Activated T-cell treated with anti-CD3 and anti-CD28 coated beads, Interleukin-2, amount 50 U/mL, for 4 hours (primary cell): ENCODE measurements at places on chromosomes 1 and 21. TPM values are rescaled to one million over a fixed set of nuclear protein-coding genes. Genes with fewer than 3 reads are reported as not detected.

The TINAGL1 gene
- total RNA-seq = 0.38 TPM

The IRF6 gene
- 0.13 TPM for total RNA-seq

The IGSF8 gene
- total RNA-seq = 30.5 TPM

The ADAM30 gene
- total RNA-seq = not detected

The TNFRSF18 gene
- total RNA-seq = 212 TPM

The SFN gene
- total RNA-seq = 0.24 TPM

The C1orf87 gene
- not detected for total RNA-seq

The PM20D1 gene
- 0.24 TPM for total RNA-seq

The ERRFI1 gene
- 4.6 TPM for total RNA-seq

The MIXL1 gene
- not detected for total RNA-seq

The NUP210L gene
- total RNA-seq = 0.08 TPM

DNA sequence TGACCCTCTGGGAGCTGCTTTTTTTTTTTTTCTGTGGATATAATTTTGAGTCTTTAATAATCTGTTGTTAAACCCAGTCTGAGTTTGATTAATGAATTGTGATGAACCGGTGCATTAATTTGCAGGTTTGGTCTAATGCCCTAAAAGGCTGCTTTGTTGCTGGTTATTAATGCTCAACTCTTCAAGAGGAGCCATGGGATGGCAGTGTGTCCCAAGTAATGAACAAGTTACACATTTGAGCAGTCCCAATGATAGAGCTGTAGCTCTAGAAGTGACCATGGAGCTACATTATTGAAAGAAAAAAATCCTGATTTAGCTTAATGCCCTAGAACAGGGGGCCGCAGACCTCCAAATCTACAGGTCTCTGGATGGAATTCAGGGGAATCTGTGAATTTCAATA is 53.1 kb downstream of the RWDD3 start:
- DNase-seq = no peak

- DNase-seq = no peak
Measured at GRCh38 chr1:232786845-232787455, 18.3 kb upstream of the MAP10 start.

DNA sequence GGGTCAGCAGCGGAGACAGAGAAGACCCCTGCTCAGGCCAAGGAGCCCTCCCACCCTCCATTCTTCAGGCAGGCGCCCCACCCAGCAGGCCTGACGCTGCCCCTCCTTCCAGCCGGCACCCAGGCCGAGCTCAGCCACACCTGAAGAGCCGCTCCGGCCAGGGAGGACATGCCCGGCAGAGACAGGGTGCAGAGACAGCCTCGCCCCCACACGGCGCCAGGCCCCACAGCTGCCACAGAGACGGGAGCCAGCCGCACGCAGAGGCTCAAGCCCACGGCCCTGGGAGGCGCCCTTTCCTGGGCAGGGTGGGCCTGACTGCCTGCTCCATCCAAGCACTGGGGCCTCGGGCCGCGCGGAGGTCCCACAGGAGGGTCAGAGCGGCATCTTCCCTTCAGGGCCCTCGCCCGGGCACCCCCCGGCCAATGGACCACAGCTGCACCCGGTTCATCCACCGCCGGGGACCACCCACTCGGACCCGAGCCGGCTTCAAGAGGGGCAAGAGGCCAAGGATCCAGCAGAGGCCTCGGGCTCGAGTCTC is 5.2 kb downstream of the TTLL10 start:
- DNase-seq = no peak

- DNase-seq = no peak
Measured at GRCh38 chr1:236773919-236774318, 21.2 kb upstream of the MTR start.

- DNase-seq = no peak
Measured at GRCh38 chr1:229344937-229345684, 2.3 kb upstream of the CCSAP start.

DNA sequence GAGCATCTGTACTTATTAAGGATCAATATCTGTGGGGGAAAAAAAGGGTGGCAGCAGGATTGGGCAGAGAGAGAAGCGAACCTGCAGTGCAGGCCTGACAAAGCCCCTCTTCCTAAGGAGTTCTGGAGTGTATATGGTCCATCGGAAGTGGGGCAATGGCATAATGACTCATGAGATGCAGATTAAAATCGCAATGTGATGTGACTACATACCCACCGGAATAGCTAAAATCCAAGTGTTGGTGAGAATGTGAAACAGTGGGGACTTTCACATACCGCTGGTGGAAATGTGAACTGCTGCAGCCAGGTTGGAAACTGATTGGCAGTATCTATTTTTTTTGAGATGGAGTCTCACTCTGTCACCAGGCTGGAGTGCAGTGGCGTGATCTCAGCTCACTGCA is 8.2 kb upstream of the CREG1 start:
- DNase-seq = no peak

- no peak for DNase-seq
Measured at GRCh38 chr1:11831945-11832725, 15.4 kb downstream of the NPPA start.

GRCh38 chr21:44903050-44903685 is 17.5 kb downstream of the ITGB2 start:
- DNase-seq = no peak

- no peak for DNase-seq
Measured at GRCh38 chr21:41665766-41666595, 100.9 kb downstream of the RIPK4 start.

DNA sequence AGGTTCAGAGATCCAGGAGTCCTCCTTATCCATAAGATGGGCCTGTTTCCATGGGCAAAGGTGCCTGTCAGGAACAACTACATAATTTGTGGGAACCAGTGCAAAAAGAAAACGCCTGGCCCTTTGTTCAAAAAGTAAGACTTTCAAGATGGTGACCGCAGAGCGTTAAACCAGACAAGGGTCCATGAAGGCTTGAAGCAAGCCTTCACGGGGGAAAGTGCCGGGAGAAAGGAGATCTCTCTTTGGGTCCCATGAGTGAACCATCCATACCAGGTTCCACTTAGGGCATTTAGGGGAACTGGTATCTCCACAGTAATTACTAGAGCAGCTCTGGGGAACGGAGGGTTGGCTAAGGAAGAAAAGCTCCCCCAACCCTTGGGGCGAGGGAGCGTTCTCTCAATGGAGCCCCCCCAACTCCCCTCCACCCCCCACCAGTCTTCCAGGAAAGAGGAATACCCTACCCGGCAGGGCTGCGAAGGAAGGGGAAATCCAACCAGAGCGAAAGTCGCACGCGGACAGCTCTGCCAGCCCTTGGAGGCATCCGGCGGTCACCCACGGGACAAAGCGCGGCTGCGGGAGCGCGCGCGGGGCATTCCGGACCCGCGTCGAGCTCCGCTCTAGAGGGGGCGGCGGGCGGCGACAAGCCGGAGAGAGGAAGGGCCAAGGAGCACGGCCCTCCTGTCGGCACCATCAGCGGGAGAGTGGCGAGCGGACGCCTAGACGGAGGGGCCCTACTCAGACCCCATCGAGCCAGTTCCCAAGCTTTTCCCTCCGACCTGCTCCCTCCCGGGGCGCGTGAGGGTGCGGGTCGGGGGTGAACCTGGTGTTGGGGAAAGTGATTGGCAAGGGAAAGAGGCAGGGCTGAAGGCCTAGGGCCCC is 687 bp upstream of the RASSF5 start:
- no peak for DNase-seq

GRCh38 chr1:210340311-210340710 is 11.6 kb downstream of the HHAT start:
- DNase-seq = no peak

GRCh38 chr1:17021896-17022295 is 10.2 kb upstream of the ATP13A2 start:
- no peak for DNase-seq

DNA sequence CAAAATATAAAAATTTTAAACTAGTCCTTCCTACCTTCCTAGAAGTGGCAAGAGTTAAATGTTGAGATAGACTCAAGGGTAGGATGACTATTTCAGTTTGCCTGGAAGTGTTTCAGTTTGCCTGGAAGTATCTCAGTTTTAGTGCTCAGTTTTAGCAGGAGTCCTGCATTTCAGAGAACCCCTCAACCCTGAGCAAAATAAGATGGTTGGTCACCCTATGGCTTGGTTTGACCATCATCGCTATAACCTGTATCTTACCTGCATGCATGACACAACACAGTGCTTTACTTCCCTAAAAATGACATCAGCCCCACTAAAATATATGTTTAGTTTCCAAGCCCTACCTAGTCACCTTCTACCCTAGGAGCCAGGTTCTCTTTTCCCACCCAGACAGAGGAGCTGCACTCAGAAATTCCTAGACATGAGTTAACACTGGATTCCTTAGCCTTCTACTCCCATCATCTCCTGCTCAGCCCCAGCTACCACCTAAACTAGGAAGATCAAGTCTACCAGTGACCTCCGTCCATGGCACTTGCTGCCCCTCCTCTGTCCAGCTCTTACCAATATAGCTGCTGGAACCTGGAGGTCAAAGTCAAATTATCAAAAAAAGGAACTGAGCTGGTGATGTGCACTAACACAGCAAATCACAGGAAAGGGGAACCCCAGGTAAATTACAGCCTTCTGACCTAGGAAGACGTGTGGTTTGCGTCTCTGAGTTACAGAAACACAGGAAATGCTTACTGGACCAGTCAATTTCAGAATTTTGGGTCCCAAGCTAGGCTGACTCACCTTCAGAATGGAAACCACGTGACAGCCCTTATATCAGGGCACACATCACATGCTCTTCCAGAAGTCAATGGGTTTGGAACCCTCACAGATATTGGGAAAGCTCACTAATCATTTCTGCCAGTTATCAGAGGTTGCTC is 2.2 kb upstream of the G0S2 start:
- no peak for DNase-seq

- DNase-seq = peak; percentile 85
Measured at GRCh38 chr1:966704-967300, 520 bp downstream of the PLEKHN1 start.

DNA sequence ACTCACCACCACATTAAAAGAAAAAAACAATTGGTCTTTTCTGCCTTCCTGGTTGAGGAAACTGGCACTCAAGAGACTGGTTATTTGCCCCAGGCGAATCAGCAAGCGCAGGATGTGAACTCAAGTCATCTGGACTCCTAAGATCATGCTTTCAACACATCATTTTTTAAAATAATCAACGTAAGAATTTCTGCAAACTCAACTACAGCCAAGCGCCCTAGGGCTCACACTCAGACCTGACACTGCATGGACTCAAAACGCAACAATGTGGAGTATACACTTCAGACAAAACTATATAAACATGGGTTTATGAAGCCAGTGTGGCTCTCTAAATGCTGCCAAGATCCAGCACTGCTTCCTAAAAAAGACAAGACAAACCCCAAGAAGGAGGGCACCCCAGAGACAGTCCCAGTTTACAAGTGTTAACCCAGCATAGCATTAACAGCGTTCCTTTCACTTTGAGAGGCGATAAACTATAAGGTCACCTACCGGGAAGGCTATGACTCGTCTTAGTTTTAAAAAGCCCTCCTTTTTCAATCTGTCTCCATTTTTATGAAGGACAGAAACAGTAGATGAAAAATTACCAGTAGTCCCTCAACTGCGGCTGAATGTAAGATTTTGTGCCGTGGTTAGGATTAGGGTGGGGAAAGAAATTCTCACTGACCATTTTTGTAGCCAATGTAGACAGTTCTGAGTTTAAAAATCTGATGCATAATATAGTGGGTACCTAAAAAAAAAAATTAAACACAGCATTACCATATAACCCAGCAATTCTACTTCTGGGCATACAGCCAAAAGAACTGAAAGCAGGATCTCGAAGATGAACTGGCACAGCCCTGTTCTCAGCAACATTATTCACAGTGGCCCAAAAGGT is 54.8 kb downstream of the SIPA1L2 start:
- no peak for DNase-seq

- DNase-seq = no peak
Measured at GRCh38 chr1:99170516-99170915, 93.8 kb upstream of the PLPPR4 start.

DNA sequence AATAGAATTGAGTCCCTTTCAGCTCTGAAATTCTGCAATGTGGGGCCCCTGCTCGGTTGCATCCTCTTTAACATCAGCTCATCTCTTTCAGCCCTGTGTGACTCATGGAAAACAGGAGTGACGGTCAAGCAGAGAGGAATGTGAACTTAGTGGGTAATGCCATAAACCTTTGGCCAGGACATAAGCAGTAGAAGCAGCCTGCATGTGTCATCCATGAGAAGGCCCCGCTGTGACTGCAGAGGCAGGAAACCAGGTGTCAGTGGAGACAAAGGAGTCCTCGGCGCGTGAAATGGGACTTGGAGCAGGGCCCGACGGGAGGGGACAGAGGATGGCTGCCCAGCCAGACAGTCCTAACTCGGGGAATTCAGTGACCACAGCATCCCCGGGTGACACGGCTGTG is 21.1 kb upstream of the EPHB2 start:
- DNase-seq = no peak

- no peak for DNase-seq
Measured at GRCh38 chr1:38173848-38174247, 127.3 kb upstream of the POU3F1 start.

DNA sequence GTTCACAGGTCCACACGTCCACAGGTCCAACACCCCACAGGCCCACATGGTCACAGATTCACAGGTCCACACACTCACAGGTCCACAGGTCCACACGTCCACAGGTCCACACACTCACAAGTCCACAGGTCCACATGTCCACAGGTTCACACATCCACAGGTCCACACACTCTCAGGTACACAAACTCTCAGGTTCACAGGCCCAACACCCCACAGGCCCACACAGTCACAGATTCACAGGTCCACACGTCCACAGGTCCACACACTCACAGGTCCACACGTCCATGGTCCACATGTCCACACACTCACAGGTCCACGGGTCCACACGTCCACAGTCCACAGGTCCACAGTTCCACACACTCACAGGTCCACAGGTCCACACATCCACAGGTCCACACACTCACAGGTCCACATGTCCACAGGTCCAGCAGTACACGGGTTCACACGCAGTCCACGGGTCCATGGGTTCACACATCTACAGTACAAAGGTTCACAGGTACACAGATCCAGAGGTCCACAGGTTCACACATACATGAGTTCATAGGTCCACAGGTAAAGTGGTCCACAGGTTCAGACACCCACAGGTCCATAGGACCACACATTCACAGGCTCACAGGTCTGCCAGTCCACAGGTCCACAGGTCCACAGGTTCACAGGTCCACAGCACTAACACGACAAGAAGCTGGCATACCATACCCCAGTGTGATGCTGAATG is 39.3 kb upstream of the COL6A2 start:
- peak; percentile 2 for DNase-seq

DNA sequence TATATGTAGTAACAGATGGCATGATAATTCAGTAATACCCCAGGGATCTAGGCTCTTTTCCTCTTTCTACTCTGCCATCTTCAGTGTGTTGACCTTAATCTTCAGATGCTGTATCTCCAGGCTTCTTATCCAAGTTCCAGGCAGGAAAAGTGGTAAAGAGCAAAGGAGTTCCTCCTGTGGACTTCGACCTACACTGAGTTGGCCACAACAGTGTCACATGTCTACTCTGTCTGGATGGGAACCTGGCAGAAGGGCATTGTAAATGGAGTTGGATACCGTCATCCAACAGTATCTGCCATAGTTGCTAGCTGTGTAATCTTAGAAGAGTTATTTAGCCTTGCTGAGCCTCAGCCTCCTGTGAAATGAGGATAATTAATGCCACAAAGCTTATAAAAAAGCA is 21.9 kb downstream of the IL23R start:
- DNase-seq = no peak
